ENCODE measurements at places on chromosomes 3 and 15. TPM values are rescaled to one million over a fixed set of nuclear protein-coding genes. Genes with fewer than 3 reads are reported as not detected.

- no peak for DNase-seq
Measured at GRCh38 chr3:32399030-32399620, 7.5 kb downstream of the CMTM7 start.

DNA sequence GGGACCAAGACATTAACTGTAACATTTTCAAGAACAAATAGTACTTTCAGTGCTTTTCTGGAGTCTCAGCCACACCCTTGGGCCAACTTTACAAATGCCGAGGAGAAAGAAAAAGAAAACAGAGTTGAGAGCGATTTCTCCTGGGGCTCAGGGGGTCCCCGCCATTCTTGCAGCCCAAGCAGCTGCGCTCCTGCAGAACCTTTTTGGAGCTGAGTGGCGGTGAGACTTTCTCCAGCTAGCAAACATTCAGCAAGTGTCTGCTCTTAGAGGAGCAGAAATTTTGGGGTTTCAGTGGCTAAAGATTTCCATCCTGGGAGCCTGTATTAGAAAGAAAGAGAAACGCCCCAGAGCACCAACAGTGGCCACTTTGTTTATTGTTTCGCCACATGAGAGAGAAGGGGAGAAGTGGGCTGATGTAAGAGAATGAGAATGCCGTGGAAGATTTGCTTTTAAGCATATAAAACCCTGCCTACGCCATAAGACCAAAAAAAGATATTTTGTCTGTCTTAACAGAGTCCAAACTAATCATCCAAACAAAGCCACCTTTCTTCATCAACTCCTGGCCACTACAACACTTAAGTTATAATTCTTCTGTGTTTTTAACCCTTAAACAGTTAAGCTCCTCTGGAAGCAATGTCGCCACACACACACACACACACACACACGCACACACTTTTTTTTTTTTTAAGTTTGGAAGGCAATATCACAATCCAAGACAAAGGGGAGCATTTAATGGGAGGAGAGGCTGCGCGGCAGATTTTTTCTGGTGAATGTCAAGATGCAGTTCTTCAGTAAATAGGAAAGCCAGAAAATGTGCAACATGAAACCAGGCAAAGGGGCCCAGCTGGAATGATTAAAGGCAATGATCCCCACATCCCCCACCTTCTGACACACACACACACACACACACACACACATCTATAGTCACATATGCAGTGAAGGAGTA is 19.2 kb downstream of the EID1 start:
- no peak for DNase-seq

DNA sequence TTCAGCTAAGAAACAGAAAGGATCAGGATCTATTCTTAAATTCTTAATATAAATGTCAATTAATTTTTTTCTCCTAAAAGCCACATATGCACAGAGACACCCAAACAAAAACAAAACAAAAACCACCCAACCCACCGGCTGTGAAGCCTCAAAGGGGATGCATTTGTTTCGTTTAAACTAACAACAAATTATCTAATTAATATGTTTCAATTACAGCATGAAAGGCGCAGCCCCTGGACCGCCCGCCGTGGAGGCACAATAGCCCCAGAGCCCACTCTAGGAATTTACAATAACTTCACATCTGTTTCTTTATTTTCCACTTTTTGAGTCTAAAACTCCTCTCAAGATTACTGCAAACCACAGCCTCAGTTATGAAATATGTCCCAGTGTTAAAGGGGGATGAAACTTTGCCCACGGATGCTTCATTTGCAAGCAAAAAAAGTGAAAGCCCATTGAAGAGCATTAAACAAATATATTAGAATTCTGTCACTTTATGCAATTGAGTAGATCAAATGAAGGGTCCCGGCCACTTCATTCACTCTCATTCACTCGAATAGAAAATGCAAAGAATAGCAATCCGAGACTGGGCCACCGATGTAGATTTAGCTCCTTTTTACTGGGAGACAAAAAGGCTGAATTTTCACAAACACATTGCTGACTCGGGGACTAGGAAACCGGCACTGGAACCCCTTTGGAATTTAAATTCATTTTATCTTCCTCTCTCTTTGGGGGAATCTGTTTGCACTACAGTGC is 6.0 kb downstream of the FOXB1 start:
- no peak for DNase-seq

DNA sequence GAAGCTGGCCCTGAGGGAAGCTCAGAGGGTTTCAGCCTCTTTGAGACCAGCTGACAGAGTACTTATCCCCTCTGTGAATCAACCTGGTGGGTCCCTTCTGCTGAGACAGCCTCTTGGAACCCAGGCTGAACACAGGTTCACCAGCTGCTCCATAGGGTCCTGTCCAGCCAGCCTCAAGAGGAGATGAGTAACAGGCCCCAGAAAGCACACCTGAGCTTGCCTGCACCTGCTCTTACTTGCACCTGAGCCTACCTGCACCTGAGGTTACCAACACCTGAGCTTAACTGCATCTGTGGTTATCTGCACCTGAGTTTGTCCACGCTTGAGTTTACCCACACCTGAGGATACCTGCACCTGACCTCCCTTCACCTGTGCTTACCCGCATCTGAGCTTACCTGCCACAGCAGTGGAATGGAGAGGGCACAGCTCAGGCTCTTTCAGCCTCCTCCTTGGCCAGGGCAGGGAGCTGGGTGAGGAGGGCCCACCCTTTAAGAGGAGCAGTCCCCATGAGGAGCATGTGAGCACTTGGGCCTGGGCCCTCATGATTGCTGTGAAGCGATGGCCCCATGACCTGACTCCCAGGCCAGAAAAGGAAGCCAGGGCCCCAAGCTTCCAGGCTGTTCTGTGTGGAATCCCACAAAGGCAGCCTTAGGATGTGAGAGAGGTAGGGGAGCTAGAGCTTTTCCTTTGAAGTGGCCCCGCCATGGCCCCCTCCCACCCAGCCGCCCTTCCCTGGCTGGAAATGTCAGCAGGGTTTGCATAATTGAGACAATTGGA is at the start of gene TRPM1:
Gene TRPM1, minus strand, starts transcription at position 464 of the 777 bp plus-strand sequence. CDS start 20,370 bp downstream, outside the sequence.
- no peak for DNase-seq

- no peak for DNase-seq
Measured at GRCh38 chr3:170534227-170534626, 51.6 kb downstream of the SLC7A14 start.

Gene CPNE9
- not detected for polyA plus RNA-seq

DNA sequence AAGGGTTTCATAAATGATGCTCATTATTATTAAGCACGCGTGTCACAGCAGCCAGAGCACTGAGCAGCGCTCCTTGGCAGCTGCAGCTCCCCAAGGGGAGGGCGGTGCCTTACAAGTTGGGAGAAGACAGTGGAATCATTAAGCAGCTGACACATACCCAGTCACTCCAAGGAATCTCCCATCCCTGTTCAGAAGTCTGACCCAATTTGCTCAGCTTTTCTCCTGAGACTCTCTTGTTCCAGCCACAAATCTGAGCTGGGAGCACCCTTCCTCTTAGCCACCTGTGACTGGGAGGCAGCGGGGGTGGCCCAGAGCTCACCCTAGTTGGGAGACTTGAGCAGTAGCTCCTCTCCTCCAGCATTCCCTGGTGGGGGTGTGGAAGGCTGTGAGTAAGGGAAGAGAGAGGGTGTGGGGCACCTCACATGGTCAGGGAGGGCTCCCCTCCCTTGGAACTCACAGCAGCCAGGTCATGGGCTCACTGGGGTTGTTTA is 64.3 kb downstream of the DUT start:
- peak; percentile 70 for DNase-seq

DNA sequence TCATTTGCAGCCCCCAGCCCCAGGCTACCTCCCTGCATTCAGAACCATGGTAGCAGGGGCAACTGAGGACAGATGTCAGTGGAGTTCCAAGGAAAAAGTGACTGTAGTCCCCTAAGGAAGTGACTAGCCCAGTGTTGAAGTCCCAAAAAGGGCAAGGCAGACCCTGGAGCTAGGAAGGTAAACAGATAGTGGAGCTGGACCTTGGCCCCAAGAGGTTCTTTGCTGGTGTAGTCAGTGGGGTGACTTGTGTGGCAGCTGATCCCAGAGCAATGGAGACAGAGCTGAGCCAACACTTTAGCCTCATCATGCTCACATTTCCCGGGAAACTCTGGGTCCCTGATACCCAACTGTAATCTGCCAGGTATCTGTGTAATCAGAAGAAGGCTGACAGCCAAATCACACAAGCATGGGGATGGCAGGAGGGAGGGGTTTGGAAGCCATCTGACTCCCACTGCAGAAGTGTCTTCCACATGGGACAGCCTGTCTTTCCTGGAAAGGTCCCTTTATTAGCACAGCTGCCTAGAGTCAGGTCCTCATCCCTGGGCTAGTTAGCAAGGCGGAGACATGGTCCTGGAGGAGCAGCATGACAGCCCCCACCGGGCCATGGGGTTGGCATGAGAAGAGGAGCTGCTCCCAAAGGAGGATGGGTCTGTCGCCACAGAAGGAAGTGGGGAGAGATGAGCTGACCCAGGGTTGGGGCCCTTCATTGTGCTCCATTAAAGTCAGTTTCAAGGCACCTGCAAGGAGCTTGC is 39.8 kb downstream of the PXYLP1 start:
- DNase-seq: no peak

GRCh38 chr15:79193103-79193502 is 89.4 kb upstream of the ANKRD34C start:
- DNase-seq: no peak

- DNase-seq: no peak
Measured at GRCh38 chr3:11624161-11624560, 19.6 kb downstream of the VGLL4 start.

GRCh38 chr3:38133209-38133556 is 3.7 kb downstream of the ACAA1 start:
- DNase-seq: no peak

- DNase-seq: no peak
Measured at GRCh38 chr3:2526926-2527325, 428.3 kb downstream of the CNTN4 start.

Gene TF
- polyA plus RNA-seq: 11.6 TPM

Gene TNNC1
- 9,937 TPM for polyA plus RNA-seq

- DNase-seq: no peak
Measured at GRCh38 chr15:74180881-74181602, 7.5 kb downstream of the ISLR start.

DNA sequence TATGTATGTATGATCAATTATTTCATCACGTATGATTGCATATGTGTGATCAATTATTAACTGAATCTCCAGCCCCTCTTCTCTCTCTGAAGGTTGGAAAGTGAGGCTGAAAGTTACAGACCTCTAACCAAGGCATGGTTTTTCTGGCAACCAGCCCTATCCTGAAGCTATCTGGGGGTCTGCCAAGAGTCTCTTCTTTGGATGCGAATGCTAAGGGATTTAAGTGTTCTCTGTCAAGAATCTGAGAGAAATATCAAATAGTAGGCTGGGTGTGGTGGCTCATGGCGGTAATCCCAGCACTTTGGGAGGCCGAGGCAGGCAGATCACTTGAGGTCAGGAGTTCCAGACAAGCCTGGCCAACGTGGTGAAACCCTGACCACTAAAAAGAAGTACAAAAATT is 8.1 kb downstream of the NKTR start:
- no peak for DNase-seq

Gene FBXL22
- polyA plus RNA-seq: 2.5 TPM

- DNase-seq: no peak
Measured at GRCh38 chr15:48913141-48913540, 35.2 kb downstream of the EID1 start.

Gene PLA2G4E
- not detected for polyA plus RNA-seq

DNA sequence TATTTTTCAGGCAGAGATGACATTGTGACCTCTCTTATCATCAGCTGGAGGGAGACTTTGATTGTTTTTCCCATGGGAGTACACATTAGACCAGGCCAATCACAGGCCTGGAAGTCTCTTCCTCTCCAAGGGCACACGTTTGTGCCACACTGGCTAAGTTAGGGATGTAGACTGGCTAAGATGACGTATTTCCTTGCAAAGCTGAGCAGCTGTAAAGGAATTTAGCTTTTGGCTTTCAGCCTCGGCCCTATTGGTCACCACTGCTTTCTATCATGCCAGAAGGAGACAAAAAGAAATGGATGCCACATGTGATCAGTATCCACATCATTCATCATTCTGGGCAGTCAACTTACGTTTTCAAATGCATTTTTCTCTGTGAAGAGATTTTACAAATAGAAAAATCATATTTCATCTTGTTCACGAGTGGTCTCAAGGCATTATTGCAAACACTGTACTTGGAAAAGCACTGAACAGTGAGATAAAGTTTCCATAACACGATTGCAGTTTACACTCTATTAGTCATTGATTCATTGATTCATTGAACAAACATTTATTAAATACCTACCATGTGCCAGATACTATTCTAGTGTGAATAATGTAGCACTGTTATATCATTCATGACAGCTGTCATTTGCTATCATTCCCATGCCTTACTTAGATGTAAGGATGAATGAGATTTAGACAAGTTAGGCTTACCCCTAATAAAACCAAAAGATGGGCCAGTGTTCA is 27.0 kb upstream of the RNF7 start:
- DNase-seq: no peak

DNA sequence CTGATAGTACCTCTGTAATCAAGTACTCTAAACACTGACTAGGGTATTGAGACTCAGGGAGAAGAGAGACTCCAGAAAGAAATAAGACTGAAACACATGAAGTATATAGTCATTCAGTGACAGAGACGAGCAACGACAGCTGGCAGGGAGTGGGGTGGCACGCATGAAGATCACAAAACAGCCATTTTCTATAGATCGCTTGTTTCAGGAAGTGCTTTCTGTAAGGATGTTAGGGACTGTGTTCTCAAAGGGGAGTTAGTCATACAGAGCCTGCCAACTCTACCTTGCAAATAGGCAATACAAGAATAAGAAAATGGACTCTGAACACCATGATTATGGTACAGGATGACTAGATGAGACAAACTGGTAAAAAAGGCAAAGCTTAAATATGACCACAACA is 139.5 kb downstream of the TBL1XR1 start:
- DNase-seq: no peak

DNA sequence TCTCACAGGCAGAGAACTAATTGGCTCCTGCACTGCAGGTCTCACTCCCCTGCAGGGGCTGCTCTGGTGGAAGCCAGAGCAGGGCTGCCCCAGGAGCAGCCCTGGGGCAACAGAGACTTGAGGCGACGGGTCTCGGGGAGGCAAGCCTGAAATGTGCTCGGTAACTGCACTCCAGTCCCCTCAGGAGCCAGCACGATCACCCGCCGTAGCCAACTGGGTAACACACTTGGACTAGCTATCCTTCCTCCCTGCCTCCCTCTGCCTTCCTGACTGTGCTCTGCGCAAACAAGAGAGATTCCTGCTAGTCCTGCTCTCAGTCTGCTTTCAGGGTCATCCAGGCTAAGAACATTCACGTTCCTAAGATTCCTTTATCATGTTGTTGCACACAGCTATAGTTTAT is 140.7 kb upstream of the NSMCE3 start:
- DNase-seq: no peak

DNA sequence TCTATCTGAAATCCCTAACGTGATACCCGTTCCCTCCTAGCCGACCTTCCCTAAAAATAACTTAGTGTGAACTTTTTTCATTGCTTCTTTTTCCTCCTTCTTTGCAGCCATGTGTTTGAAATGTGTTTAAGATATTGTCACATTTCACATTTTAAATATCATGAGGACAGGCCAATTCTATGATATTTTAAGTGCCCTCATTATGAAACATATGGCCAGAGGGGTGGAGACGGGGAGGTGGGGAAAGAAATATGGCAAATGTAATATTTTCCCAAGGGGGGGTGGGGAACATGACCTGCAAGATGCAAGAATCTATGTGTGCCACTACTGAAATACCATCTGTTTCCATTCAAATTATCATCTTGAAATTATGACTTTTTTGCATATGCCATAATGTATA is 1039.2 kb downstream of the AGBL1 start:
- DNase-seq: no peak

All from heart right ventricle (tissue), 16 donors.